ENCODE measurements at places on chromosomes 3 and 15.
A peak's percentile ranks its signal among the peaks of the same experiment; 100 is the strongest.

- no peak for DNase-seq
Measured at GRCh38 chr3:194325424-194326153, 25.5 kb downstream of the CPN2 start.

DNA sequence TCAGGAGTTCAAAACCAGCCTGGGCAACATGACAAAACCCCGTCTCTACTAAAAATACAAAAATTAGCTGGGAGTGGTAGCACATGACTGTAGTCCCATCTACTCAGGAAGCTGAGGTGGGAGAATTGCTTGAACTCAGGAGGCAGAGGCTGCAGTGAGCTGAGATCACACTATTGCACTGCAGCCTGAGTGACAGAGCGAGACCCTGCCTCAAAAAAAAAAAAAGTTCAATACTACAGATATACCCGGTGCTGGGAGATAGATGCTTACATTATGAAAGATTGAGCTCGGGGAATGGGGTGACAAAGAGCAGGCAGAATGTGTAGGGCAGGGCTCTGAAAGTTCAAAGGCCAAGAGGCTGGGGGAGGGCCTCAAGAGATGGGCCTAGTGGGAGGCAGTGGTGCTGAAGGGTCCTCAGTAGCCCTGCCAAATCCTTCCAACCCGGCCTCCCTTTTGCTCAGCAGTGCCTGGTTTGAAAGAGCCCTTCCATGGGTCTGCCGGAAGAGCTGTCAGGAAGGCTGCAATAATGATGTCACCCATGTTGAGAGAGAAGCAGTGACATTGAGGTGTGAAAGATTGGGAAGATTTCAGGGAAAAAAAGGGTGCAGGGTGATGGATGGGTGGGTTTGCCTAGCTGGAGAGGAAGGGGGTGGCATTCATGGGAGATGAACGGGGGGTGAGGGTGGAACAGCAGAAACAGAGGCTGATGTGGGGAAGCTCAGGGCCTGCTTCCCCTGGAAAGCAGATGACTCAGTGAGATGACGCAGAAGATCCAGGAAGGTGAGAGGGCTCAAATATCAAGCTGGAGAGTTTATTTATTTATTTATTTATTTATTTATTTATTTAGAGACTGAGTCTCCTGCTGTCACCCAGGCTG lies 20.0 kb upstream of the IREB2 start:
- no peak for DNase-seq

- DNase-seq, result no peak
Measured at GRCh38 chr3:195582947-195583346, 793 bp downstream of the APOD start.

GRCh38 chr15:77514641-77515402 lies 94.1 kb downstream of the HMG20A start:
- no peak for DNase-seq

- peak; percentile 20 for DNase-seq
Measured at GRCh38 chr3:127172781-127173515, 20.0 kb upstream of the PRR23E start.

GRCh38 chr3:89692601-89693000 lies 585.2 kb downstream of the EPHA3 start:
- DNase-seq, result no peak

DNA sequence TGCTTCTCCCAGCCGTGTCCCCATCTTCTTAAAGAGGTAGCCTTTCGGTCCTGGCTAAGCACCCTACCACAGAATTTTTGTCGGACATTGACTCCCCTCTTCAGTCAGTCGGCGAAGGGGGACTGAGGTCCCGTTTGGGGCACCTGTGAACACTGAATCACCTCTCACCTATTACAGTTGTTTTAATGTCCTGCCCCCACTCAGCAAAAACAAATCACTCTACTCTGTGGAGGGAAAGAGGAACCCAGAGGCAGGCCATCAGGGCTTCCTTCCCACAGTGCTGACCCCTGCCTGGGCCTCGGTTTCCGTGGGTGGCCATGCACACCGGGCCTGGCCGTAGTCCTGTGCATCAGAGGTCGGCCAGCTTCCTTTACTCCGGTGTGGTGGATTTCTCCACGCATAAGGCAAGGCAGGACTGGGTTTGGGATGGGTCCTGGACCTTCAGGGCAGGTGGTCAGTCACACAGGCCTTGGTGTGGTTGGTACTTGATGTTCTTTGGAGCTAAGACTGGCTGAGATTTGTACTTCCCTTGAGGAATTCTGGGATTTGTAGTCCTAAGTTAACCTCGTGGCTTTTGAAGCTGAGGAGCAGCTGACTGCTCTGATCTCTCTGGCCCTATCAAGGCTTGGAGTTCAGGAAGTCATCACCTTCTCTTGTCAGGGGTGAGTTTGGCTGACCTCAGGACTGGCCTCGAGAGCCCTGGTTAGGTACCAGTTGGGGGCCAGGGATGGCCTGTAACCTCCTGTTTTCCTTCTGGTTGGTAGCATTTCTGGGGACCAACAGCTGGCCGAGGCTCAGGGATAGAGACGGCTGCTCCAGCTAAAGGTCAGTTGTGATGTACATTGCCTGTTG lies 627 bp upstream of the FAM131A start:
- DNase-seq, result no peak

Data from AG09319 (cell line).